Stimulated activated CD8-positive, alpha-beta memory T cell treated with anti-CD3 and anti-CD28 coated beads, Interleukin-15, amount 100 ng/mL, for 1 hour (primary cell): ENCODE measurements at places on chromosomes 12 and 14.

GRCh38 chr12:56361487-56362129, 1.0 kb downstream of the APOF start:
- DNase-seq = no peak

- DNase-seq = no peak
Observed at GRCh38 chr12:63382930-63383329, 231.9 kb upstream of the AVPR1A start.

- no peak for DNase-seq
Observed at GRCh38 chr14:104561124-104561557, 18.4 kb upstream of the C14orf180 start.

DNA sequence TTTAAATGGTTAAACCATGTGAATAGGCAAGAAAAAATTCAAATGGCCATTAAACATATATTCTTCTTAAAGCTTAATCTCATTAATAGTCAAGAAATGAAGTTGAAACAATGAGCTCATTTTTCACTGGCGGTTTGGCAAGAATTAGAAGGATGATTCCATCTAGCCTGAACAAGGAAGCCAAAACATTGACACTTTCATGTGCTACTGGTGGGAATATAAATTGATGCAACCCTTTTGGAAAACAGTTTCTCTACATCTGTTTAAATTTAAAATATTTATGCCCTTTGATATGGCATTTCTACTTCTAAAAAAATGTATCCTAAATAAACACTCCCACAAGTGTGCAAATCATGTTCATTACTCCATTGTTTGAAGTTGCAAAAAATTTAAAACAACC, 174.7 kb upstream of the HIF1A start:
- no peak for DNase-seq

- no peak for DNase-seq
Observed at GRCh38 chr14:102900631-102901571, 21.6 kb upstream of the AMN start.

DNA sequence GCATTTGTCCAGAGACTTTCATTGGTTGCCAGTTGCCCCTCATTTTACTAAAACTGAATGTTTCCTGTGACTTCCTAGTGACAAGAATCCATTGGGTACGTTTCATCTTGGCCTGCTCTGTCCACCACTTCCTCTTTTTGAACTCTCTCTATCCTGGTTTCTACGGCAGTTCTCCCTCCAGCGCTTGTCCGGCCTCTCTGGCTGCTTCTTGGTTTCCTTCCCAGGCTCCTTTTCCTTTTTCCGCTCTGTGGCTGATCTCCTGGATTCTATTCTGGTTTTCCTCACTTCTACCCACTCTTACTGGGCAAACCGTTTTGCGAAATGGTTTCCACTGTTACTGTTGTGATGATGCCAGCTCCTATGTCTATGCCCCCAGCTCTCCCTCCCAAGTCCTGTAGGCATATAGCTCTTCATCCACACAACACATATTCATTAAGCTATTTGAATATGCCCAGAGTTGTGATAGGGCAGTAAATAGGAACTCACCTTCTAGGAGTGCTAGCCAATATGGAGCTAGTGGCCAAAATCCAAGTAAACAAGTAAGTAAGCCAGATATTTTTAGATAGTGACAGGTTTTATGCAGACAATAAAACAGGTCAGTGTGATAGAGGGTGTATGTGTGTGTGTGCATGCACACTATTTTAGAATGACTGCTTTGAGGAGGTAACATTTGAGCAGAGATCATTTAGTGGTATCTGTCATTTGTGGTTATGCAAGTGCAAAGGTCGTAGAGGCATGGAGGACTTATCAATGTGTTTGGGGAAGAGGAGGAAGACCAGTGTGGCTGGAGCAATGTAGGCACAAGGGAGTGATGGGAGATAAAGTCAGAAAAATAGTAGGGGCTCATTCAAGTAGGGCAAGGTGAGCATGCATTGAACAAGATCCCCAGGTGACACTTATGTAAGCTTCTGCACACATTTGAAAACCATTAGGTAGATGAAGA, 27.9 kb upstream of the CTDSP2 start:
- DNase-seq = no peak

GRCh38 chr14:69844171-69844570, 35.0 kb upstream of the SMOC1 start:
- DNase-seq = no peak

- DNase-seq = no peak
Observed at GRCh38 chr14:96204151-96205058, at the start of gene BDKRB2. Gene BDKRB2 (plus strand): TSS chr14:96204839. CDS start chr14:96237108, 32,269 bp downstream.

DNA sequence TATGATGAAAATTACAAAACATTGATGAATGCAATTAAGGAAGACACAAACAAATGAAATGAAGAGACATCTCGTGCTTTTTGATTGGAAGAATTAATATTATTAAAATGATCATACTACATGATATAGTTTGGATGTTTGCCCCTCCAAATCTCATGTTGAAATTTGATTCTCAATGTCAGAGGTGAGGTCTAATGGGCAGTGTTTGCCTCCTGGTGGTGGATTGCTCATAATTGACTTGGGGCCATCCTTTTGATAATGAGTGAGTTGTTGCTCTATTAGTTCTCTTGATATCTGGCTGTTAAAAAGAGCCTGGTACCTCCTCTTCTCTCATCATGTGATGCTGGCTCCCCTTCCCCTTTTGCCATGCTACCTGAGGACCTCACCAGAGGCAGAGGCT, 56.7 kb downstream of the CD163L1 start:
- DNase-seq = no peak

DNA sequence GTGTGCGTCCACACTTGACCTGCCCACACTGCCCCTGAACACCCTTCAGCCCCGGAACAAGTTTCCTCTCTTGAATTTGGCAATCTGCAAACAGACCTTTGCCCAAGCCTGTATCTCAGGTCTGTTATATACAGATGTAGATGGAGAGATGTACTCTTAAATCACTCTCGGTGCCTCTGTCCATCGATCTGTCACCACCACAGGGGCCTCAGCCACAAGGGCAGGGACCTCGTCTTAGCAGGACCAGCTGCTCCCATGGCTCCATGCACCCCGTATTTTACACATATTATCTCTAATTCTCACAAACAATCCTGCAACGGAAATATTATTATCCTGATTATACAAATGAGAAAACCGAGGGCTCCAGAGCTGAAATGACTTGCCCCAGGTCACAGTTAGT, 313.4 kb downstream of the BCL11B start:
- no peak for DNase-seq

GRCh38 chr12:53058674-53059433, 9.0 kb downstream of the TNS2 start:
- DNase-seq = no peak

GRCh38 chr14:63421226-63421625, 102.5 kb upstream of the GPHB5 start:
- DNase-seq = no peak

DNA sequence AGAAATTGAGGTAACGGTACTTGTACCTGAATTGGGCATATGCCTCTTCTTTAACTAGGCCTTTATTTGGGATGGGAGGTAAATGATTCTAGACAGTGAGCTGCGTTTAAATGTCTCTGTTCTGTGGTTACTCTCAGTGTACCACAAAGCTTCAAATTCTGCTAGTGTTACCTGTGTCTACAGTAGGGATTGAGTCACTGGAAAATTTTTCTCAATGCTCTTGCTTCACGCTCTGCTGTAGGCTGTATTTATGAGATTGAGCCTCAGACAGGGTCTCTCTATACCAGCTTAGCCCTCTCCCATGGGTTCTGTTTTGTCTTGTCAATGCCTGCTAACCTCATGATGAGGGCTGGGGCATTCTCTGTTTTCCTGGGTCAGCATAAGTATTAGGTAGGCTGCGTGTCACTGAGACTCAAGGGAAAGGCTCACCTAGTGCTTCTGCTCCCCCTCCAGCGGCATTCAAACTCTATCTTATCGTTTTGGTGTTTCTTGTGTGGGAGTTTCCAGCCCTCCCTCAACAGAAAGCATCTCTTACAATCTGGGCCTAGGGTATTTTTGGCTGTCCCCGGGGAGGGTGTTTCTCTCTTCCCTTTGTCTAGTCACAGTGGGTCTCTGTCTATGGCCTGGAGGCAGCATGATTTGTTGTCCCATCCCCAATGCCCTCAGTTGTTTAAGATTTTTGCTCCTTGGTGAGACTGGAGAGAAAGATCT, 285.8 kb downstream of the ADGRD1 start:
- no peak for DNase-seq

GRCh38 chr12:42957561-42958290, 368.2 kb upstream of the PRICKLE1 start:
- DNase-seq = no peak

DNA sequence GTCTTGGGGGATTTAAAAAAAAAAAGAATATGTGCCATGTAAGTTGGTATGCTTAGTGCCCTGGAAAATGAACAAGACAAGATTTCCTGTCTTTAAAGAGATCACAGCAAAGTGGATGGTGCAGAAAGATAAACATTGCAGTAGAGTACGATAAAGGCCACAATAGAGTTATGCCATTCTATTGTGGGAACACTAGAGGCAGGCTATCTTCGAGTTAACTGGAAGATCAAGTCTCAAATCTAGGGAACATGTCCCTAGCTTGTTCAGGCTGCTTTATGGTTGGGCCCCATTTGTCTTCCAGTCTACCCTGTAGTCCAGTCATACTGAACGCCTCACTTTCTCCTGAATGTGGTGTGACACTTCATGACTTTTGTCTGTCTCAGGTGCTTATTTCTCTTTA, 18.7 kb upstream of the CCT2 start:
- DNase-seq = no peak

GRCh38 chr12:89857652-89858274, 149.1 kb upstream of the ATP2B1 start:
- no peak for DNase-seq

- no peak for DNase-seq
Observed at GRCh38 chr14:70183991-70184390, 4.8 kb downstream of the SLC8A3 start.

DNA sequence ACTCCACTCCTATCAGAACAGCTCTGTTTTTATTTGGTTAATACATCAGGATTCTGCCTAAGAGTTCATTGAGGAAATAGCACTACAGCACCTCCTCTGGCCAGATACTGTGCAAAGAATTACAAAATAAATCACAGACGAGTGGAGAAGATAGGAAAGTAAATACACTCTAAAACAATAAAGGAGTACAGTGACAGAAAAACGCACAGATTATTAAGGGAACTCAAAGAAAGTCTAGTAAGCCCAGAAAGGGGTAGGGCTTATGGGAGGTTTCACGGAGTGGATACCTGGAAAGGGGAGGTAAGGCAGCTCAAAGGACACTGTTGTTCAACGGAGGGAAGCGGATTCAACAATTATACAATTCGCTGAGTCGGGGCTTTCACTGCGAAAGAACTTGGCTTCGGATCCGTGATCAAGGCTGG, 5.5 kb downstream of the OR10AD1 start:
- no peak for DNase-seq

DNA sequence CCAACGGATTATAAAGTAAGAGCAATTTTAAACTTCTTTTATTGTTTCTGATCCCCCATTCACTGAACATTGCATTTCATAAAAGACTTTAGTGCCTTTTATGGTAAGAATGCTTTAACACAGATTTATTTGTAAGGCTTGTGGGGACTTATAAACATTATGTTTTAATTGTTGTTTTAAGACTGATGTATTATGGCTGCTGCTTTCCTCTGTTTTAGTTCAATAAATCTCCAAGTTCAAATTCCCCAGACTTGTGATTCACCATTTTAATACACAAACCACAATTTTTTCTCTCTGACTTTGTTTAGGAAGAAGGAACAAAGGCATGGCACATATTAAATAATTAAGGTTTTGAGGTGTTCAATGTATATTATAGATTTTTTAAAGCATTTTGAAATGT, 753.3 kb downstream of the SLC6A15 start:
- DNase-seq = no peak

DNA sequence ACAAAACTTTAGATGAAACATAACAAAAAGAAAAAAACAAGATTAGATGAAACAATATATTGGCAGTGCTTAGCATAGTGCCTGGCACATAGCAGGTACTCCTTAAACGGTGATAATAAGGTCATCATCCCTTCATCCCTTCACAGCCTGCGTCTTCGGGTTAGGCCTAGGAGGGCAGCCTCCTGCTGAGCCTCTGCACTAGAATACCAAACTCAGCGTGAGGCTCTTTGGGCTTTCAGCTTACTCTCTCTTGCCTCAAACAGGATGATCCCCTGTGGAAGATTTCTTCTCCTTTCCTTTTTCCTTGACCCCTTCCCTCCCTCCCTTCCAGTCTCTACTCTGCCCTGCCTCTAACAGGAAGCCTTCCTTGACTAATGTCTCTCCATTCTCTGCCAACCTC, 14.4 kb upstream of the FIGNL2 start:
- DNase-seq = no peak

GRCh38 chr14:29838752-29839151, 88.9 kb downstream of the PRKD1 start:
- DNase-seq = no peak

DNA sequence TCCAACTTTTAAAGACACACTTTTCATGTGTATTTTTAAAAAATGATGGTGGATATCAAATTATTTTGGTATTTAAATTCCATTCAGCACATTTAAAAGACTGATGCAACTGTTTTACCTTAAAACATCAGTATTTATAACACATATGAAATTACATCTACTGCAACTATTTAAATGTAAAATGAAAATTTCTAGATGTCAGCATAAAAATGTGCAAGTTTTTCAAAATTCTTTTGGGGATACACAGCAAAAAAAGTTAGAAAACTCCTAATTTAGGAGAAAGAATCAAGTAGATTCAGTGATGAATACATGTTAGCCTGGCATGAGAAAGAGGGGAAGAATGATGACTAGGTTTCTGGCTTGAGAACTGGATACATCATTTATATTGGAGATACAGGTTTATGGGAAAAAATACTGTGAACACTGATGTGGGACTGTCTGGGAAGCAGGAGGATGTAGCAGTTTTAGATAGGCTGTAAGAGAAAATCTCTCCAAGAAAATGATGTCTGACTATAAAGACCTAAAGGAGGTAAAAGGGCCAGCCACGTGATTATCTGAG, 9.2 kb downstream of the SOS2 start:
- no peak for DNase-seq

GRCh38 chr12:67884596-67884995, 104.7 kb upstream of the IFNG-AS1 start:
- no peak for DNase-seq

DNA sequence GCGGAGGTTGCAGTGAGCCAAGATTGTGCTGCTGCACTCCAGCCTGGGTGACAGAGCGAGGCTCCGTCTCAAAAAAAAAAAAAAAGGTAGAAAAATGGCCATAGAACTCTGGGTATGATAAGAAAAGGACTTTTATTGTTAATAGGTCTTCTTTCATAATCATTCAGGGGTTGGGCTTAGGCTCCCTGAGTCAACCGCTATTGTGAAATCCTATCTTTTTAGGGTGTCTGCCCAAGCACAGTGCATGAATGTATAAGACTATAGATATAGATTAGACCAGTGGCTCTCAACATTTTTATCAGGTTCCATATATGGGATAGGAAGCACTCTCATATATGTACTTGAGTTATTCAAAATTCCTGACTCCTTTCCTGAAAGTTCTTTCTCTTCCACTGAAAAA, 48.7 kb upstream of the USP15 start:
- DNase-seq = no peak
